ENCODE measurements at places on chromosomes 7 and 10.

DNA sequence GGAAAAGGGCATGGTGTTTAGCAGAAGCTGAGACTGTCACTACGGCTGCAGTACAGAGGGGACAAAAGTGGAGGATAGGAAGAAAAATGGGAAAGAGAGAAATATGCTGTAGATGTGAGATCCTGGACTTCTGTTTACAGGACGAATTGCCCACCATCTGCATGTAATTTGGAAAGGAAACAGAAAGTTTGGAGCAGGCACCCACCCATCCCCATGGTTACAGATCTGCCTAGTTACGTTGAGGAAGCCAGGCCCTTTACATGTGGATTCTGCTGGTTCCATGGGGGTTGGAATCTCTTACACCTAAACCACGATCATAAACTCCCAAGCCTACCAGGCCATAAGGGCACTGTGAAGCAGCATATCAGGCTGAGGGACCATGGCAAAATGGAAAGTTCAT, 84.3 kb downstream of the WDFY4 start:
- no peak for DNase-seq

DNA sequence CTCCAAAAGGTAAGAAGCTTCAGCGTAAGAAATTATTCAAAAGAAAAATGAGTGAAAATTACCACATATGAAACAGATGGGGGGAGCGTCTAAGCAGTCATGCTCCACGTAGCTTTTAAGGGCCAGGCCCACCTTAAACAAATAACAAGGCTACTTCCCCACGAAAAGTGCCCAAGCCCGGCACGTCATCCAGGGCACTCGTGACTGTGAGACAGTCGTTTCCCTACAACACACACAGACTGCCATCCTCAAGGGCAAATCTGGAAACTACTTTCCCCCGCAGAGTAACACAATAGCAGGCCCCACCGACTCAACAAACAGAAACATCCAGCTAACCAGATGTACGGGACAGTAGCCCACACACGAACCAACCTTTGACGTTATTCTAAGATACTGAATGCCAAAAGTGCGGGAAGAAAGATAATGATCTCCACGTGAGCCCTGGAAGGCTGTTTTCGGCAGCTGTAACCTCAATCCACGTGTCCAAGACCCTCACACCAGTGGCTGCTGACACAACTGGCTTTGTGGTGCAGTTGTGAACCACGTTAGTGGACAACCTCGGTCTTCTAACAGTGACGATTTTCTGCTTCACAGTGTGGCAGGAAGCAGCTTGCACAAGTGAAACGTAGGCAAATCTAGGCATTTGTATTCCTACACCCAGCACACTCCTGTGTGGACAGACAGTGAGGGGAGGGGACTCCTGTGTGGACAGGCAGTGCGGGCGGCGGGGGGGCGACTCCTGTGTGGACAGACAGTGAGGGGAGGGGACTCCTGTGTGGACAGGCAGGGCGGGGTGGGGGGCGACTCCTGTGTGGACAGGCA, 251.7 kb downstream of the ZMYND11 start:
- peak; percentile 16 for DNase-seq

DNA sequence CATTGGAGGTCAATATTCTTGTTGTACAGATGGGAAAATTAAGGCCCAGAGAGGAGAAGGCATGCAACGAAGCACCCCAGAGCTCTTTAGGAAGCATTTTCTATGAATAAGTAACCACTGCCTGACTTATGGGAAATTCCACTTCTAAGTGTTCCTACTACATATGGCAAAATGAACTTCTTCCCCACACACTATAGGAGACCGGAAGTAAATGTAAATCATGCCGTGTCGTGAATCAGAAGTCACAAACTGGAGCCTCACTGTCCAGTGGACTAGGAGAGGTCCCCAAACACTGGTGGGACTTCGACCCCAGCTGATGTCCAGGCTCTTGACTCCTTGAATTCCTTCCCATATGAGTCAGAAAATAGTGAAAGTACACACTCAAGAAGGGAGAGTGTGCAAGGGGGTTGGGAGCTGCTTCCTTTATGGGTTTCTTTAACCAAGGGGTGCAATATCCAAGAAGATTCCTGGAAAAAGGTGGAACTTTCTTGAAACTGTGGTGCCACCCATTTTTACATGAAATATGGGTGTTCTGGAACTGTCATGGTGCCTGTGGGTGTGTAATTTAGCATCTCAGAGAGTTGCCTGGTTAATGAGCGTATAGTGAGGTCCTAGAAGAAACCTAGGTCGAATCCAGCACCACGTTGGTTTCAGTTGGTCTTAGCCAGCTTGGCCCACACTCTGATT, 6.7 kb downstream of the RASSF4 start:
- no peak for DNase-seq

GRCh38 chr7:28356619-28357018, 55.7 kb upstream of the CREB5 start:
- no peak for DNase-seq

GRCh38 chr10:48279081-48279751, 4.7 kb upstream of the FRMPD2 start:
- no peak for DNase-seq

GRCh38 chr7:73668886-73669230, 1.2 kb downstream of the VPS37D start:
- DNase-seq: no peak

DNA sequence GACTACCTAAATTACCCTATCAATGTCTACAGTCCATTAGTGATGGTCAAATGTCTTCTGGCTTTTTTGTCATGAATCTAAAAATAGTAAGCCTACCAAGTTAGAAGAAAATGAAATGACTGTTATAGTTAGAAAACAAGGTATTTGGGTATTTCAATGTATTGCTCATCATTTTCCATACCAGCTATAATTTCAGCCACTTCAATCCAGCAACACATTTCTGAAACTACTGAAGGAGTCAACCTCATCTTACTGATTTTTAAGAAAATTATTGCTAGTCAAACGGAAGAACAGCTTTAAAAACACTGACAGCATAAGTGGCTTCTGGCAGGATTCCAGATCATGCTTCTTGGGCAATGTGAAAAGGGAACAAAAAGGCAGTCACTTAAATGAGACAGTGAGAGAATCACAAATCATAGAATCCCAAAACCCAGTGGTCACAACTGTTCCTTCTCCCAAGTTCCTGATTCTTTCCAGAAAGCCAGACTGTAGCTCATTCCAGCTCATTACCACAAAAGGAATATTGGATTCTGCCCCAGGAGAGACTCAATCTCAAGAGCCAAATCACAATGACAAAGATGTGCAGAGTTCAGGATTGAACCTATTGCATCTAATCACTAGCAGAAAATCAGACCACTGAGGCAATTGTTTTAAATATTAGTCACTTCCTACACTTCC, 61.2 kb upstream of the LRRN3 start:
- peak; percentile 81 for DNase-seq

GRCh38 chr7:152382244-152382643, 53.6 kb downstream of the KMT2C start:
- no peak for DNase-seq

DNA sequence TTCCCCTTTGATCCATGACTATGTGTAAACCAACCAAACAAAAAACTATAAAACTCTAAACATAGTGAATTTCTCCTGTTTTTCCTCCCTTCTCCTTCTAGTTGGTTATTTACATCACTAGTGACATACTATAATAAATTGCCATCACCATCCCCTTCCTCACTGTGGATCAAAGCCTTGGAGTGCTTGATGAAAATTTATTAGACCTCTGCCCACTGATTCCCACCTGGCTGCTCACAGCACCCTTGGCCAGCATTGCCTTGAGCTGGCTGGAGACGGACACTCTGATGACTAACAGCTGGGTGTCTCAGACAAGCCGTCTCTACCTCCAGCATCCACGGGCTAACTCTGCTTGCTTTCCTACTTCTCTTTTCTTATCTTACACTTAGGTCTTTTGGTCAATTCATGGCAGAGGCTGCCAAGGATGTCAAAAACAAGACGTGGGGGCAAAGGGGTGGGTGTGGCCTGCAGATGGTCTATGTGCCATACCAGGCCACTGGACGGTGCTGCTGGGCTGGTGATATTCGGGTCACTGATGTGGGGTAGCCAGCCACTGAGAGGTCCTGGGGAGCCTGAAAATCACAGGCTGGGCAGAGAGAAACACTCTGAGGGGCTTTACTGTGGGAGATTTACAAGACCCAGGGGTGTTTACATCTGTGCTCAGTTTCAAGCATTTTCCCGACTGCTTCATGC, 207.8 kb downstream of the TAX1BP1 start:
- peak; percentile 46 for DNase-seq

DNA sequence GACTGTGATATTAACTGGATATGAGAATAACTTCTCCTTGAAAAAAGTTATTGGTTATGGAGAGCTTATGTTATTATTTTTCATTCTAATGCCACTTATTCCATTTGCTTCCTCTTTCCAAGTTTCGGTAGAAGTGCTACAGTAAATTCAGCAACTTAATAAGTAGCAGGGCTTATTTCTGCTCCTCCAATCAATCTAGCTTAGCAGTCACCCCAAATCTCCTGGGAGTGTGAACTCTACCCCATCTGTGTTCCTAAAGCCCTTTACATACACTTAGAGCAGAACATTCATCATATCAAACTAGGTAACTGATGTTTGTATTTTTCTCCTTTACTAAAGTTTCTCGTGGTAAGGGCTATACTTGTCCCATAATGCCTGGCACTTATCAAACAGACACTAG, 8.7 kb downstream of the ARL3 start:
- no peak for DNase-seq

- DNase-seq: no peak
These were observed 179.2 kb downstream of the ST7 start for GRCh38 chr7:117132321-117133120.

DNA sequence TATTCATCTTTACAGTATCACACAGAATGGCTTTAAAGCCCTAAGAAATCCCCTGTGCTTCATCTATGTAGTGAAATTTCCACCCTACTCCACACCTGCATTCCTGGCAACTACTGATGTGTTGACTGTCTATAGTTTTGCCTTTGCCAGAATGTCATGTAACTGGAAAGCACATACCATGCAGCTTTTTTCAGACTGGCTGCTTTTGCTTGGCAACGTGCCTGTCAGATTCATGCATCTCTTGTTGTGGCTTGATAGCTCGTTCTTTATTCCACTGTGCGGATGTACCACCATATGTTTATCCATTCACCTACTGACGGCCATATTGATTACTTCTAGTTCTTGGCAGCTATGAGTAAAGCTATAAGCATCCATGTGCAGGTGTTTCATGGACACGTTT, 30.6 kb downstream of the RBM17 start:
- no peak for DNase-seq

DNA sequence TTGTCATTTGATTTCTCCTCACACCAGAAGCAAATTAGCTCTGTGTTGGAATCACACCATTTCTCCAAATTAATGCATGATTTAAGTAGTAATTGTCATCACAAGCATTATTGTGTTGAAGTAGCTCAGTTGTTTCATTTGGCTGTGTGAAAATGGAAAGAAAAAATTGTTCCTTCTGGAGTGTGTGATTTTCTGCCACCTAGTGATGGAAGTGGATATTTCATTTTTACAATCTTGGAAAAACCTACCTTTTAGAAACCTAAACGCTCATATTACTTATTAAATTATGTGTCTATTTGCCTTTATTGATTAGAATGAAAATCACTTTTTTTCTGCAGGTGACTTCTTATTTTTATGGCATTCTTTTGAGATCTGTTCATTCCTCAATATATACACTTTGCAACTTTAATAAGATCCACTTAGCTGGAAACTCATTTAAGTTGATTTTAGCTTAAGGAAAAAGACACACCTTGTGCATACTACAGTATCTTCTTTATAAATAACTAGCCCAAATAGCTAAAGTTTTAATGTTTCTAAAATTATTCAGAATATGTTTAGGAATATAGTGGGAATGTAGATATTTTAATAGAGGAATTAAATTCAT, 50.0 kb downstream of the SRI start:
- peak; percentile 10 for DNase-seq

DNA sequence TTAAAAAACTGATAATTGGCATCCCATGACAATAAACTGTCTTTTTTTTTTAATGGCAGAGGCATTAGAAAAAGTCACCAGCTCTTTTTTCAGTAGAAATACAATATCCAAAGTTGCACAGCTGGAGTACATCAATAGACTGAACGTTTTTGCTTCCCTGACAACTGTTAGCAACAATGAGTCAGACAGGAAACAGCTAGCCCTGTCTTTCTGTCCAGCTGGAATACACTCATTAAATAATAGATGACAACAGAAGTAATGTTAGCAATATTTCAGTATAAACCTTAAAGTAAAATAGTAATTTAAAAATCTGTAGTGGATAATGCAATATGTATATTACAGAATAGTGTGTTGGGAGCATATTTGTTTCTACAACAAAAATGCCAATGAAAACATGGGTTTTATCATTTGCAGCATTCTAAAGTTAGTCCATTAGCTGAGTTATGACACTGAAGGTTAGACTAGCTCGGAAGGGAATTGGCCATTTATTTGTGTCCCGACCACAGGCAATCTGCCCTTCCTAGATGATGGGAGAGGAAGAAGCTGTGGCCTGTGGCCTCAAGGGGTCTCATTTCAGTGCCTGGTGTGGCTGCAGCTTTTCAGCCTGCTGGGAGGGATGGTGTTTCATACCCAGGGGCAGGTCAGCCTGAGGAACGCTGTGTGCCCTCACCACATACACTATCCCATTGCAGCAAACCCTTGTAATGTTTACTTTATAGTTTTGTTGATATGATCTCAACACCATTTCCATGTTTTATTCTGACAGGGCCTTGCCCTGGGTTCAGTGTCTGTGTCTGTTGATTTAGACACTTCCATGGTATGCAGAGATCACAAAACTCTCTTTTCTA, 173.3 kb downstream of the SLC16A9 start:
- DNase-seq: no peak

DNA sequence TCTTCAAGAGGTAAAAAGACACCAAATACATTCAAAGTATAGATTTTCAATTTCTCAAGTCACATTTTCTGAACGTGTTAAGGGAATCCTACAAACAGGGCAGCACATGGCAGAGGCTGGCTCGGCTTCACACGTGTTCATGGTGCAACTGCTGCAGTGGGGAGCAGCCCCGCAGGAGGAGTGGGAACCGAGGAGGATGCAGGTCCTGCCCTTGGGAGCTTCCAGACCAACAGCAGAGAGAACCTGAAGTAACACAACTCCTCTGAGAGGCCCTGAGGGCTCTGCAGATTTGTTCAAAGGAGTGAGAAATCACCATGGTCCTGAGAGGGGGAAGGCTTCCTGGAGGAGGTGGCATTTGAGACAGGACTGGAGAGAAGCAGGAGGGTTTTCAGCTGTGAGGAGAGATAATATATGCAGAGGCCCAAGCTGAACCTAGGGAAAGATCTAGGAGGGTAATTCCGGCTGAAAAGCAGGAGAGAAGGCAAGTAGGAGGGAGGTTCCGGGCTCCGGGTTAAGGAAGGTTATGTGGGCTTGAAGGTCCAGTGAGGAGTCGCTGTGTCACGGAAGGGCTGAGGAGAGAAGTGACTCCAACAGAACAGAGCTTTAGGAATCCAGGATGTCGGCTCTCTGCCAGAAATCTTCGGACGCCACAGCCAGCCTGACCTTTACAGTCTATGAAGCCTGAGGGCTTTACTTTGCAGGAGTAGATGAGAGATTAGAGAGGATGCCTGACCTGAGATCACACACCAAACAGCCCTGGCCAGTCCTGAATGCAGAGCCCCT, 77.5 kb downstream of the GPR26 start:
- no peak for DNase-seq

GRCh38 chr7:5116359-5116758, 70.7 kb downstream of the RBAK start:
- no peak for DNase-seq

- no peak for DNase-seq
These were observed 133.6 kb downstream of the BMPER start for GRCh38 chr7:34038816-34039470.

Measured in NCI-H1417 (cell line).